ENCODE measurements at places on chromosomes 2 and 18.

GRCh38 chr2:64975232-64975821 lies 13.9 kb upstream of the SLC1A4 start:
- DNase-seq: no peak

- DNase-seq: no peak
These were observed 63.0 kb upstream of the MSH2 start for GRCh38 chr2:47339745-47340541.

GRCh38 chr2:221780281-221780688 lies 208.2 kb upstream of the EPHA4 start:
- no peak for DNase-seq

- no peak for DNase-seq
These were observed 122.7 kb downstream of the EPHA4 start for GRCh38 chr2:221449406-221449805.

GRCh38 chr2:19371996-19372582 lies 13.7 kb upstream of the OSR1 start:
- no peak for DNase-seq

GRCh38 chr2:188609321-188610049 lies 317.8 kb downstream of the GULP1 start:
- DNase-seq: no peak

DNA sequence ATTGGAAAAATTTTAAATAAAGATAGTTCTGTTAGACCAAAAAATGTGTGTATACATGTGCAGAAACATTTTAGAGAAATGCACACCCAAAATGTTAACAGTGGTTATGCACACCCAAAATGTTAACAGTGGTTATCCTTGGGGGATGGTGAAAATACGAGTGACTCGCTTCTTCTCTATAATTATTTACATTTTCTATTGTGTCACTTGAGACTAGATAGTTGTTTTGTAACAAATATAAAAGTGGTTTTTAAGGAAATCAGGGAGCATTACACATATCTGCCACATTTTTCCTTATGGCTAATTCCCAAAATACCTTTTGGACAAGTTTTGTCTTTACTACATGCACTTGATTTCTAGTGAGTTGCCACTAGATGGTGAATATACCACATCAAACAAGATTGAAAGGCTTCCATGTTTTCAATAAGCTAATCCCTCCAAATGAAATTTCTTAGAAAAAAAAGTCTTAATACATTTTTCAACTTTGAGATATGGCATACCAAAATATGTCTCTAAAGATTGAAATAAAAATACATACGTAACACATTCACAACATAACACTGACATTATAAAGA lies 9.0 kb upstream of the HIBCH start:
- no peak for DNase-seq
